ENCODE measurements at places on chromosomes 2 and 18.
A peak's percentile ranks its signal among the peaks of the same experiment; 100 is the strongest.

GRCh38 chr2:210399440-210400041 lies 77.0 kb downstream of the LANCL1 start:
- no peak for DNase-seq

- DNase-seq: no peak
These were observed 156.8 kb downstream of the CTIF start for GRCh38 chr18:48695671-48696070.

GRCh38 chr18:21053127-21053526 lies 58.5 kb downstream of the ROCK1 start:
- no peak for DNase-seq

DNA sequence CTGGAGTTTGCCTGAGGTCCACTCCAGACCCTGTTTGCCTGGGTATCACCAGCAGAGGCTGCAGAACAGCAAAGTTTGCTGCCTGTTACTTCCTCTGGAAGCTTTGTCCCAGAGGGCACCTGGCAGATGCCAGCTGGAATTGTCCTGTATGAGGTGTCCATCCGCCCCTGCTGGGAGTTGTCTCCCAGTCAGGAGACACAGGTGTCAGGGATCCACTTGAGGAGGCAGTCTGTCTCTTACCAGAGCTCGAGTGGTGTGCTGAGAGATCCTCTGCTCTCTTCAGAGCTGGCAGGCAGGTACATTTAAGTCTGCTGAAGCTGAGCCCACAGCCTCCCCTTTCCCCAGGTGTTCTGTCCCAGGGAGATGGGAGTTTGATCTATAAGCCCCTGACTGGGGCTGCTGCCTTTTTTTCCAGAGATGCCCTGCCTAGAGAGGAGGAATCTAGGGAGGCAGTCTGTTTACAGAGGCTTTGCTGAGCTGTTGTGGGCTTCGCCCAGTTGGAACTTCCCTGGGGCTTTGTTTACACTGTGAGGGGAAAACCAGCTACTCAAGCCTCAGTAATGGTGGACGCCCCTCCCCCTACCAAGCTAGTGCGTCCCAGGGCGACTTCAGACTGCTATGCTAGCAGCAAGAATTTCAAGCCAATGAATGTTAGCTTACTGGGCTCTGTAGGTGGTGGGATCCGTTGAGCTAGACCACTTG lies 34.7 kb downstream of the TFPI start:
- DNase-seq: no peak

DNA sequence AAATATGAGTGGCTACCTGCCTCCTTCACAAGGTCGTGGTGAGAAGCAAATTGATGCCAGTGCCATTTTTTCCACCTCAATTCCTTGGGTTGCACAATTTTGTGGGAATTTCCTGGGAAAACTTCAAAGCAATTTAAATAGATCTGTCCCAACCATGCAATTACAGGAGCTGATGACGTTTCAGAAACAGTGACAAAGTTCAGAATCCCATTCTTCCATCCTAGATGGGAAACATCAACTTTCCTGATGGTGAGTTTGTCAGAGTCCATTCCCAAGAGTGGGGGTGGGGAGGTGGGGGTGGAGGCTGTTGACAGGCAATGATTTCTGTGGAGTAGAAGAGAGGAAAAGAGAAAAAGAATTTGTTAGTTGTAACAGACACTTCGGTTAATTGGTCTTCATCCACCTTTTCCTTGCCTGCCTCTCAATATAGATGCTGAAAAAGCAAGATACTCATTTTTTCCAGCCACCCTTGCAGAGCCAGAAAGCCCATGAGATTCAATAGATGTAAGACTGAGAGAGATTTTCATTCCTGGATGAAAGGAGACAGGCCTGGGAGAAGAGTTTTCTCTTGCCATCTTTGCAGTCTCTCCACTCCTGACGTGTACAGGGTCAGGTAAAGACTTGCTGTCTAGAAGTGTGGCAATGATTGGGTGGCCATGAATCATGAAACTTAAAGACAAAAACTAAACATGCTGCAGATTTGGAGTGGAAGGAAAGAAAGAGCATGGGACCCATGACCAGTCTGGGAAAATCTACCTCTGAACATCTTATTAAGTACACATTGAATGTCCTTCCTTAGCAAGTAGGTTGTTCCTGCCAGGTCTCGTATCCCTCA lies 47.3 kb downstream of the SOCS6 start:
- DNase-seq: no peak

GRCh38 chr18:36464126-36464651 lies 166.7 kb downstream of the FHOD3 start:
- DNase-seq: no peak

- no peak for DNase-seq
These were observed 122.6 kb upstream of the NOSTRIN start for GRCh38 chr2:168679741-168680310.

GRCh38 chr2:81648370-81648769 lies 1343.8 kb upstream of the LRRTM1 start:
- no peak for DNase-seq

DNA sequence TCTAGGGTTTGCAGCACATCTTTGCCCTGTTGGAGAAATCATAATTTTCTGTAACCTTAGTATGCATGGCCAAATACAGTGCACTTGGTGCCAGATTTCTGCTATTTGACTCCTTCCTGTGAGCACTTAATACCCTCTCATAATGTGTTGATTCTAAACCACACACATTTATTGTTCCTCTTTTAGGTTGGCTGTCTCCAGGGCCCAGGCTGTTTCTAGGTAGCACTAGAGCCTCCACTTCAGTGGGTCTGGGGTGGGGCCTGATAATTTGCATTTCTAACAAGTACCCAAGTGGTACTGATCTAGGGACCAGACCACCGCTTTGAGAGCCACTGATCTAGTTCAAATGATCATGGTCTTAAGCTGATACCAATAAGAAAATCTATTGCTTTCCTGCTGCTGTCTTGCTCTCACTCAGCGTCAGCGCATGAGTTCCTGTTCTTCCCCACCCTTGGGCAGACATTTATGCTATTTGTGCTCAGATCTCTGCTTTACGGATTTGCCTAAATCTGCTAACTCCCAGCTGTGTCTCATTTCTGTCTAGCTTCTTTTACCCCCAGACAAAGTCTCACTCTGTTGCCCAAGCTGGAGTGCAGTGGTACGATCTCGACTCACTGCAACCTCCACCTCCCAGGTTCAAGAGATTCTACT lies 7.4 kb downstream of the PTRHD1 start:
- DNase-seq: no peak

- DNase-seq: no peak
These were observed 56.1 kb upstream of the POLE4 start for GRCh38 chr2:74902281-74902860.

DNA sequence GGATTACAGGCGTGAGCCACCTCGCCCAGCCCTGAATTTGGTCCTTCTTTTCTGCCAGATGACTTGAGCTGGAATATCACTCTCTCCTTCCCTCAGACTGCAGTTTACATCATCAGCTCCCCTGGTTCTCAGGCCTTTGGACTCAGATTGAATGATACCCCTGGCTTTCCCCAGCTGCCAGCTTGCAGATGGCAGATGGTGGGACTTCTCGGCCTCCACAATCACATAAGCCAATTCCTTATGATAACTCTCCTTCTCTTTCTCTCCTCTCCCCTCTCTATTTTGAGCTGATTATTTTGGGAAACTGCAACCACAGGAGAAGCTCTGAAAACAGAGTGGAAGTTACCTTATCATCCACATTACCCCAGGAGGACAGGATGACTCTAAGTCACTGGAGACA lies 33.4 kb upstream of the ATP8B1 start:
- no peak for DNase-seq

- DNase-seq: no peak
These were observed 3.3 kb upstream of the CERS6 start for GRCh38 chr2:168452781-168453180.

- no peak for DNase-seq
These were observed 1211.7 kb upstream of the ACVR2A start for GRCh38 chr2:146633159-146633558.

GRCh38 chr2:123695426-123695825 lies 329.7 kb upstream of the CNTNAP5 start:
- no peak for DNase-seq

GRCh38 chr2:117737846-117738245 lies 76.6 kb upstream of the DDX18 start:
- no peak for DNase-seq

DNA sequence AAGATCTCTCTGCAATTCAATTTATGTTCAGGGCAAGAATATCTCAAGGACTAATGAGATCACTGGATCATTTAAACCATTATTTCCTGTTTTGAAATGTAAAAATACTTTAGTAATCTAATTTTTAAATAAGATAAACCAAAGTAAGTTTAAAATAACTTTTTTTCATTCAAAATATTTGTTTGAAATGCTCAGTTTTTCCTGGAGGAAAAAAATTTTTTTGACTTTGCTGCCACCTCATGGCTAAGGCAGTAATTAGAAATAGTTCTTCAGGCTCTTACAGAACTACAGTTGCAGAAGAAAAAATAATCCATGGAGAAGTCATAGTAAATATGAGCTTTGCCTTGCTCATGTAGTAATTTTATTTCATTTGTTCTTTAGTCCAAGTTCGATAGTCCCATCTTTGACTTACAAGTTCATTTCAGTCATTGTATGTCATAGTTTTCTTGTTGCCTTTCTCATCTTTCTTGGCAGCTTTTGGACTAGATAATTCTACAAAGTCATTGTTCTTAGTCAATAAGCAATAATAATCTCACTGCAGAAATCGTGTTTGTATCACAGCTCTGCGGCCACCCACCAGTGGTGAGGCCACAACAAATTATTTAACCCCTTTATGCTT lies 127.4 kb downstream of the DPP4 start:
- no peak for DNase-seq

DNA sequence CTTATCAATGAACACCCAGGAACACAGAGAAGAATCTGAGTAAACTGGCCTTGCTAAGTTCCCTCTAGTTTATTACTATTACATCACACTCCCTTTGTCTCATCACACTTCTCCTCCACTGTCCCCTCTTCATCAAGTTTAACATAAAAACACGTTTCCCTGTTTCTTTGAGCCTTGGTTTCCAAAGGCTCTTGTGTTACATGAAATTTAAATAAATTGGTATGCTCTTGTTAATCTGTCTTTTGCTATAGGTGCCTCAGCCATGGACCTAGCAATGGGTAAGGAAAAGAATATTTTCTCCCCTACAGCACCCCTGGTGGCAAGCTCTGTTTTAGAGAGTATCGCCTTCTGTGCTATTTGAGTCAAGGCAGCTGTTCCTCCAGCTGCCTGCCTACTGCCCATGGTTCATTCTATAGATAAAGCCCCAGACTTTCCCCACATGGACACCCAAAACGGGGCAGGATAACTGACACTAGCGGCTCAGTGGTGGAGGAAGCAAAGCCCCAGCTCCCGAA lies 31.8 kb downstream of the TGIF1 start:
- no peak for DNase-seq

GRCh38 chr2:240232961-240233884 lies 92.8 kb upstream of the OTOS start:
- DNase-seq: peak; percentile 17

DNA sequence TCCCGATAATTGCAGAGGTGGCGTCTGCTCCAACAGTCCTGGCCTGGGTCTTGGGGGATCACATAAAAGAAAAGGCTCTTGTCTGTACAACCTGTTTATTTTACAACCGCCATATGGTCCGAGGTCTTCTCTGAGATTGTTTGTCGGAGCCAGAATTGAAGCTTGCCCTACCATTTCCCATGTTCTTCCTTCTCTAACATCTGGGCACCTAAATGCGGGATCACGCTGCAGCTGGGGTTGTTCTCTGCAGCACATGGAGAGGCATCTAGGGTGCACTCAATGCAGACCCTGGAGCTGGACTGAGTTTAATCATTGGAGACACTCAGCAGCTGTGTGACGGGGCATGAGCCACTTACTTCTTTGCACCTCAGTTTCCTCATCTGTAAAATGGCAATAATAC lies 107.7 kb downstream of the ACKR3 start:
- DNase-seq: no peak

- no peak for DNase-seq
These were observed 6.4 kb upstream of the NPPC start for GRCh38 chr2:231932711-231932970.

DNA sequence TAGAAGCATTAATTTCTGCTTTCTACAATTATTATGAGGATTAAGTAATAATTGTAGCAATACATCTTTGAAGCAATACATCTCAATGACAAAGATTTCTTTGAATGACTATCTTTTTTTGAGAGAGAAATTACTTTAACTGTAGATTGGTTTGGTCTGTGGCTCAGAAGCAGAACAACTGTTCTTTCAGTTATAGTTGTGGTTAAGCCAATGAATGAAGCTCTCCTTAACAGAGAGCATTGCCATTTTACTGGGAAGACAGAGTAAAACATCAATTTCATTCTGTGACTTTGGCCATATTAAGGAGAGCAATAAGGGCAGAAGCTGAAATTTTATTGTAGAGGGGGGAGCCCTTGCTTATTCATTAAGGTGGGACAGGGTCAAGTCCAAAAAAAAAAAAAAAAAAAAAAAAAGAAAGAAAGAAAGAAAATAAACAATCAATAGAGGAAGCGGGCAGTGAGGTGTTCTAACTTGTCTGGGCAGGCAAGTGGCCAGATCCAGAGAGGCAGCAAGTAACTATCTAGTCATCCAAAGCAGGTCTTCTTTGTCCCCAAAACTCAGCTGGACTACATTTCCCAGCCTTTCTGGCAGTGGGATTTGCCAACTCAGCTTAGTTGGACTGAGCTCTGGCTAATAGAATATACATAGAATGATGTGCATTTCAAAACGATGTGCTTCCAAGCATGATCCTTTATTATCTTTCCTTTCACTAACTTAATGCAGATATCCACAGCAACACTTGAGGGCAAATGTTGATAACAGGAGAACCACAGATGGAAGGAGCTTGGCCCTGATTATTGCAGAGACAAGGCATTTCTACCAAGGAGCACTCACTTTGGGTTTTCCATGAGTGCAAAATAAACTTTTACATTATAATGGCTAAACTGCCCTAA lies 462.7 kb upstream of the CDH20 start:
- DNase-seq: no peak

DNA sequence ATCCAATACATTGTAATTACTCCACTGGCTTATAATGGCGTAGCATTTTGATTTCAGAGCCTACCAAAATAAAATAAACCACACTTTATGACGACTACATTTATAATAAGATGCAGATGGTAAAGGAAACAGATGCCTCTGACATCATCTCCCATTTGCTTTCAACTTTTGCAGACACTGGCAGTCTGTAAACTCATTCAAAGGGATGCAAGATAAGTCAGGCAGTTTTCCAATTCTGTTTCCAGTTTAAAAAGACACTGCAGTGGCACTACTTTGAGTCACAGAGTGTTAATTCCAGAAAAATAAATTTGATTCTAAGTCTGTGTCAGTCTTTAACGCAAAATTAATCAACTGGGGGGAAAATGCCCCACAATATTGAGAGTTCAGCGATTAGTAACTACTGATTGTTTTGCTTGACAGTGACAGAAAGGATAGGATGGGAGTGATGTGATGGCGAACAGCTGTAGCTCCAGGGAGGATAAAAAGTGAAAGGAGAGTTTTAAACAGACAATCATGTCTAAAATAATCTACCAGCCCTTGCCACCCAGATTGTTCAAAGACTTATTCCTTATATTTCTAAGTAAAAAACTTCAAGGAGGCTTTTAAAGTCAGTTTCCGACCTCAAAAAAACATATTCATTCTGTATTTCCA lies 6.7 kb downstream of the DSEL start:
- no peak for DNase-seq

- DNase-seq: peak; percentile 31
These were observed 32.8 kb upstream of the ACKR3 start for GRCh38 chr2:236536727-236537398.

All from activated CD8-positive, alpha-beta memory T cell treated with anti-CD3 and anti-CD28 coated beads for 1 hour (primary cell).